ENCODE measurements at places on chromosomes 4 and X. TPM values are rescaled to one million over a fixed set of nuclear protein-coding genes. Genes with fewer than 3 reads are reported as not detected.
A peak's percentile ranks its signal among the peaks of the same experiment; 100 is the strongest.

RAB40AL gene
- total RNA-seq, result 3.4 TPM

TBC1D1 gene
- 53.9 TPM for total RNA-seq

ZNF141 gene
- total RNA-seq, result 18.0 TPM

DNA sequence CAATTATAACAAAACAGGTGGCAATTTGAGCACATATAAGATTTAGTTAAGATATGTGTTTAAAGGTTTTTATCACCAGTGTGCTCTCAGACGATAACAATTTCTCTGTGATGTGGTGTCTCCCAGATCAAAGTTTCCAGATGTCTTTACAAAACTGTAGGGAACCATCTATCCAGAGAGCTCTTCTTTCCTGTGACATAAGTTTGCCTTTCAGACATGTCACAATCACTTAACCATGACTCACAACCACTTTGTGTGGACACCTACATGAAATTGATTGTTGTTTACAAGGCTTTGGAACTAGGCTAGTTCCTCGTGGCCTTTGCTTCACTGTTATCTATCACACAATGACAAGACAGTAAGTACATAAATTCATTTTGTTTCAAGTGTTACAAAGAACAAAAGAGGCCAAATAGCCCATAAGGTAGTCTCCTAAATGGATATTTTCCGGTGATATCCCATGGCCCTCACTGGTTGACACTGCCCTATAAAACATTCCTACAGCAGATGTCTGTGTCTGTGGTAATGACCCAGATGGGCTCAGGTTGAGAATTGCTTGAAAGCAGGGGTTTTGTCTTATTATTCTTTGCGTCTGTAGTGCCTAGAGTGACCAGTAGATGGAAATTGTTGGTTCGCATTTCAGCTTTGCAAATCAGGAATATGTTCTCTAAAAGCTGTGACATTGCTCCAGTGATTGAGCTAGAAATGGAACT, 297.8 kb upstream of the FAM241A start:
- no peak for DNase-seq

GRCh38 chr4:139509727-139510410, 46.1 kb downstream of the SETD7 start:
- DNase-seq, result no peak

DNA sequence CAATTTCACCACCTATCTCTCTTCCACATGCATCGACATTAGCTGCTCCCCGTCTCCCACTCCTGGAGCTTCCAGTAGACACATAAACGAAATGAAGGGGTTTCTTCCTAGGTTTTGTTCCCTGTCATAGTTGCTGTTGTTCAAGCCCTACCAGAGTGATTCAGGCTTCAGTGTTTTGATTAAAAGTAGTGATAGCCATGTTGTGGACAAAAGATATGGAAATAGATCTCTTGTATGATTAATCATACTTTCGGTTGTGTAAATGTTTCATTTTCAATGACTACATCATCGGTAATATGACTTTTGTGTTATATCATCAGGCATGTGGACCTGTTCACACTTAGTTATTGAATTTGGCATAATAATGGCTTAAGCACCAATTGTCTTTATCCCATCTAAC, 96.5 kb upstream of the KLF3 start:
- no peak for DNase-seq

- DNase-seq, result no peak
Measured at GRCh38 chr4:169272265-169272886, 1.6 kb upstream of the SH3RF1 start.

PNMA3 gene
- 0.30 TPM for total RNA-seq

DNA sequence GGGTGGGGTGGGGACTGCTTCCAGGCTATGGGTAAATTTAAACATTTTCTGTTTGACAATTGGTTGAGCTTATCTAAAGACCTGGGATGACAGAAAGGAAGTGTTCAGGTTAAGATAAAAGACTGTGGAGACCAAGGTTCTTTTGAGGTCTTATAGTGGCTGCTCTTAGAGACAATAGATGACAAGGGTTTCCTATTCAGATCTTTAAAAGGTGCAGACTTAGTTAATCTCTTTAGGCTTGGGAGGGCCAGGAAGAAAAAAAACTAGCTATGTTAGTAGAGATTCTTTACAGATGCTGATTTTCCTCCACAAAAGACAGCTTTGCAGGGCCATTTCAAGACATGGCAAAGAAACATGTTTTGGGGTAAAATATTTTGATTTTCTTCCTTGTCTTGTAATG, 972.5 kb downstream of the CCSER1 start:
- DNase-seq, result no peak

- no peak for DNase-seq
Measured at GRCh38 chr4:41550308-41550707, 12.4 kb downstream of the LIMCH1 start.

DNA sequence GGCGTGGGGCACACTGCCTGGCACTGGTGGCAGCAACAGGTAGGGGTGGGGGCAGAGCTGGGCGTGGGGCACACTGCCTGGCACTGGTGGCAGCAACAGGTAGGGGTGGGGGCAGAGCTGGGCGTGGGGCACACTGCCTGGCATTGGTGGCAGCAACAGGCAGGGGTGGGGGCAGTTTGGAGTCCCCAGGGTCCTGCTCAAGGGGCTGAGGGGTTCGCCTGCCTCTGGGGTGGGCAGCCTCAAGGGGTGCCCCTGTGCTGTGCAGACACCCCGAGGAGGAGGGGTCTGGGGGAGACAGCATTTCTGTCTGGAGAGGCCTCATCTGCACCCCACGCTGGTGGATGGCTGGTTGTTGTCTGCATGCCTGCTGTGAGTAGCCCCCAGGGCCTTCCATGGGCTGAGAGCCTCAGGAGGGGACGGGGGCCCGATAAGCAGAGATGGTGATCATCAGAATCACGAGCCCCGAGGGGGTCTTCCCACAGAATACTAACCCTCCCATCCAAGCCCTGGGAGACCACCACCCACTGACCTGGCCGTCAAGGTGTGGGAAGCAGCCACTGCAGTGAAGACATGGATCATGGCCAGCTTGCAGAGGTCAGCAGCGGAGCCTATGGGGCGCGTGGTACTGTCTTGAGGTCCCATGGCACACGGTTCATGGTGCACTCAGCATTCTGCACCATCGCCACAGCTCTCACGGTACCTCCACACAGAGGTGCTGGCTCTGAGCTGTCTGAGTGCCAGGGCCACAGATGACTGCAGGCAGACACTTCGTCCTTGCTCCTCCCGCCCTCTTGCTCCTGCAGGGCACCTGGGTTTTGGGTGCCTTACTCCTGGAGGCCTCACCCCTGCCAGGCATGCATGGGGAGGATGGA, 21.5 kb downstream of the NAT8L start:
- peak; percentile 81 for DNase-seq

NSG1 gene
- total RNA-seq, result 1.4 TPM

GRCh38 chrX:153032397-153033118, 23.7 kb upstream of the PNMA3 start:
- DNase-seq, result peak; percentile 95

POF1B gene
- total RNA-seq, result 1.0 TPM

- no peak for DNase-seq
Measured at GRCh38 chrX:68183612-68184214, 249.6 kb downstream of the OPHN1 start.

NSUN7 gene
- total RNA-seq, result 17.7 TPM

GRCh38 chrX:17826609-17827496, 34.2 kb downstream of the RAI2 start:
- DNase-seq, result no peak

NOCT gene
- total RNA-seq, result 14.3 TPM

- no peak for DNase-seq
Measured at GRCh38 chr4:98510757-98511517, 147.5 kb downstream of the TSPAN5 start.

DNA sequence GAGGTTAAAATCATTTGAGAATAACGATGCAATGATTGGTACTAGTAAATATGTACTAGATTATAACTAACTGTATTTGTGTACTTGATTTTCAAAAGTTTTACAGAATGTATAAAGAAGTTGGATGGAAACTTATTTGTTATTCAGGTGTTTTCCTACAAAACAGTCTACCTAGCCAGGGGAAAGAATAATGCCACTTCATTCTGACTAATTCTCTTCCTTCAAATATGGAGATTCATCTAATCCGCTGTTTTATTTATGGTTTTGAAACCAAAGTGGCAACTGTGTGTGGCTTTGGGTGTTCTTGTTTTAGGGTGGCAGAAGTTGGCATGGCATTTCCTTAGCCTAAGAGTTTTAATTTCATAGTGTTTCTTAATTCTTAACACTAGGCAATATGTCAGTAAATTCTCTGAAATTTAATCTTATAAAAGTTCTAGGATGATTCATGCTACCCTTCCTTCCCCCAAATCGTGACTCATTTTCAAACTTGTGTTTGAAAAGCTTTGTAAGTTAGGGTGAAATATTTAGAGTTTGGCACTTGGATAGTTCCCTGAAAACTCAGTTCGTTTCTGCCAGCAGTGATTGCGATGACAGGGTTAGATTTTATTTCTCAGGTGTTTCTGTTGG, 62.6 kb downstream of the DCLK2 start:
- DNase-seq, result no peak

- DNase-seq, result no peak
Measured at GRCh38 chr4:55880652-55881280, 27.3 kb downstream of the EXOC1 start.

DMP1 gene
- not detected for total RNA-seq

XPNPEP2 gene
- not detected for total RNA-seq

DRD5 gene
- total RNA-seq, result not detected

GRCh38 chrX:44904542-44905115, 31.6 kb downstream of the KDM6A start:
- no peak for DNase-seq

DNA sequence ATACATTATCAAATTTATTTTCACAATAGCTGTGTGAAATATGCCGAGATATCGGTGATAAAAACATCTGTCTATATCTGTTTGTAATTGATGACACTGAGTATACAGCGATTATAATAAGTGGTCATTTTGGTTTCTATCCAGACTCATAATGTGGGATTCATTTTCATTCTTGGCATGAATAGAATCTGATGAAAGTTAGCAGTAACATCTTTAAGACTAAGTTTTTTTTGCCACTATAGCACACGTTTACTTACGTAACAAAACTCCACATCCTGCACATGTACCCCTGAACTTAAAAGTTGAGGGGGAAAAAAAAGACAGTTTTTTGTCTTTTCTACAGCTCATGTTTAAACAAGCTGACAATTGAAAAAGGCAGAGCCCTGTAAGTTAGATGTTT, 86.4 kb downstream of the PPA2 start:
- no peak for DNase-seq

KLKB1 gene
- total RNA-seq, result 4.7 TPM

CT45A3 gene
- total RNA-seq, result not detected

PNCK gene
- total RNA-seq, result not detected

KLF8 gene
- 20.1 TPM for total RNA-seq

GRCh38 chr4:128525992-128526630, 238.5 kb upstream of the PGRMC2 start:
- no peak for DNase-seq

CTAG1A gene
- not detected for total RNA-seq

GRCh38 chrX:45771560-45772340, 571.1 kb upstream of the DIPK2B start:
- peak; percentile 50 for DNase-seq

- DNase-seq, result no peak
Measured at GRCh38 chr4:160562661-160563060, 1459.8 kb downstream of the RAPGEF2 start.

DNA sequence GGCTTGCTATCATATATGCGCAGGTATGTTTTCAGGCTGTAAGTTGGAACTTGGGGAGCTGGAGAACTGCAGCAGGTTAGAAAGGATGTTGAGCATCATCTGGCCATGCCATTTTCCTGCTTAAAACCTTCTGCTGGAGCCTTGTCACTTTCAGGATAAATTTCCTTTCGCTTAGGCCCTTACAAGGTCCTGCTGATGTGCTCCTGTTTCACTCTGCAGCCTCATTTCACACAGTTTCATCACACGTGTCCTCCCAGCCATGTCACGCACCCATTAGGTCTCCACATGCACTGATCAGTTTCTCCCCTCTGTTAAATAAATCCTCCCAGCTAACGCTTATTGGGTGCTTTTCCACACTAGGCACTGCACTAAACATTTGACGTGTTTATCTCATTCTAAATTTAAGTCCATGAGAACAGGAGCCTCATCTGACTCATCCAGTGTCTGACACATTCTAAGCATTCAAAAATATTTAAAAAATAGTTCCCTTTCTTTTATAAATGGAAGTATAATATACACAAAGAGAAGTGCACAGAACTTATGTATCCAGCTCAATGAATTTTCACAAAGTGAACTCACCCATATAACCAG, 14.5 kb downstream of the SOD3 start:
- DNase-seq, result no peak

DNA sequence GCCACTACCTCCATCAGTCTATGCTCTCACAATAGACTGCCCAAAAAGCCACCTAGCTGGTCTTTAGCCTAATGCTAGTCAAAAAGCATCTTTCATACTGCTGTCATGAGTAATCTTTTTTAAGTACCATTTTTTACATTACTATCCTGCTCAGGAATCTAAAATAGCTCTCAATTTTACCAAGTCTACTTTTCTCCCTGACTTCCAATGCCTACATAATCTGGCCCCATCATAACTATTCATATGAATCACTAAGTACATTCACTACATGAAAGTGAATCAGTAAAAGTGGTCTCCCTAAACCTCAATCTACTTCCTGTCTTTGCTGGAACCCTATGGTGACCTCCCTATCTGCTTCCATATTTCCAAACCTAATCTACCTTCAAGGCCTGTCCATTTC, 105.9 kb downstream of the THOC2 start:
- DNase-seq, result no peak

DNA sequence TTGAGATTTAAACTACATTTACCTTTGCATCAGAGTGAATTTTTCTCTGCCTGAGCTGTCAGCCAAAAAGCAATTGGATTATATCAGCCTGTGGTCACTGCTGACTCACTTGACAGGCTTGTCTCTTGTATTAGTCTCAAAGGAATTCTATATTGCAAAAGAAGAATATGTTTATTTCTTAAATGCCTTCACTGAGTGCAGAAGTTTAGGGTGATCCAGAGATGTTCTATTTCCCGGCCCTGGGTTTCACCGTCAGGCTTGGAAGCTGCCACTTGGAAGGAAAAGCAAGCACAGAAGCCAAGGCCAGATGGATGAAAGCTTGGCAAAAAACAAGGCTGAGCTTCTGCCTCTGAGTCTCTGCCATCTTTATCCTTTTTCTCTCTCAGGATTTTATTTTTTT, 80.9 kb downstream of the FAM114A1 start:
- DNase-seq, result no peak

DNA sequence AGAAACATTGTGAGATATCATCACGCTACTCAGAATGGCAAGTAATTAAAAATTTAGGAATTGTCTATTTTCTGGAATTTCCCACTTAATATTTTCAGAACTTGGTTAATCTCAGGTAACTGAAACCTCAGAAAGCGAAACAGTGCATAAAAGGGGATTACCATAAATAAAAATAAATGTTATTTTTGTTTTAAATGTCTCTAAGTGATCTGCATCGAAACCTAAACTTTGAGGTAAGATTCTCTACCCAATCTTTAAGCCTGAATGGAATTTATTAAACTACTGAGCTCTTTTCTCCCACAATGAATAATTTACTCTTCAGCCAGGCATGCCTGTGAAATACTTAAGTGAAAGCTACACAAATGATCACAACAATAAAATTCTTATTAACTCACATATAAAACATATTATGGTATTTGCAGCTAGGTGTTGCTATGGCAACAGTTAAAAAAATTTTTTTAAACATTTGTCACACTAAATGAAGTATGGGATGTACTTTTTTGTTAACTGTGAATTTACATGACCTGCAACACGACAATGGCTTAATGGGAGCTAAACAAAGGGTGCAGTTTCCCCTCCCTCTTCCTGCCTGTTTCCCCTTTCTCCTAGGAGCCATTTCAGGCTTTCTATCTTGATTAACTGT, 220.2 kb upstream of the PRPS2 start:
- no peak for DNase-seq

NIPAL1 gene
- 1.2 TPM for total RNA-seq

MND1 gene
- total RNA-seq, result 1.2 TPM
